H9 (cell line): ENCODE measurements at places on chromosomes 3 and 15. TPM values are rescaled to one million over a fixed set of nuclear protein-coding genes. Genes with fewer than 3 reads are reported as not detected.

DNA sequence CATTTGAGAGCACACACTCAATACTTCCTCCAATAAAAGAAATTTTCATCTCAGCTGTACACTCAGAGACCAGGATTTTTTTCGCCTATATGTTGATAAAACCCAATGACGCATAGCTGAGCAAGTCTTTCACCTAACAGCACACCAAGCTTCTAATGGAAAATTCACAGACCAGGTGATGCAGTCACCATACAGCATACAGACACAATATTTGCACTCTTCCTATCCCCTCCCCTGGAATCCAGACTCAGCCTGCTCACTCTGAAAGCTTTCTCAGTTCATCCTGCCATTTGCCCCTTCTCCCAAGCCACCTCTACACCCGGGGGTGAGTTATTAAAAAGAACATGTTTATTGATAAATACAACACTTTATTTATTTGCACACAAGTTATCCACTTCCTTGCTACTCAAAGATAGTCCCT is 1.7 kb downstream of the TBC1D5 start:
- DNase-seq, result no peak

DNA sequence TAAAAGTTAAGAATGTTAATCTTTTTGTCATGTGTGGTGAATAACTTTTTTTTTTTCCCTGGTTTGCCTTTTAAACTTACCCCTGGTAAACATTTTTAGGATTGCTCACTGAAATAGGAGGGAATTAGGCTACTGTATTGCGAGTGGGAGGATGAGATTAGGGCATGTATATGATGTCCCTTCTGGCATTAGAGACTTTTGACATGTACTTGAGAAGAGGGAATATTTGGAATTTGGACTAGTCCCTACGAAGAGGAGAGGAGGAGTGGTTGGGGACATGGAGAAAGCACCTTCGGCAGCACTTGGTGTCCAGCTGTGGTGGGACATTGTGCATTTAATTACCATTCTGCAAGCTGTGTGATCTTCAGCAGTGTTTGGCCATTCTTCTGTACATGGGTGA is 25.0 kb downstream of the PDE8A start:
- no peak for DNase-seq

DNA sequence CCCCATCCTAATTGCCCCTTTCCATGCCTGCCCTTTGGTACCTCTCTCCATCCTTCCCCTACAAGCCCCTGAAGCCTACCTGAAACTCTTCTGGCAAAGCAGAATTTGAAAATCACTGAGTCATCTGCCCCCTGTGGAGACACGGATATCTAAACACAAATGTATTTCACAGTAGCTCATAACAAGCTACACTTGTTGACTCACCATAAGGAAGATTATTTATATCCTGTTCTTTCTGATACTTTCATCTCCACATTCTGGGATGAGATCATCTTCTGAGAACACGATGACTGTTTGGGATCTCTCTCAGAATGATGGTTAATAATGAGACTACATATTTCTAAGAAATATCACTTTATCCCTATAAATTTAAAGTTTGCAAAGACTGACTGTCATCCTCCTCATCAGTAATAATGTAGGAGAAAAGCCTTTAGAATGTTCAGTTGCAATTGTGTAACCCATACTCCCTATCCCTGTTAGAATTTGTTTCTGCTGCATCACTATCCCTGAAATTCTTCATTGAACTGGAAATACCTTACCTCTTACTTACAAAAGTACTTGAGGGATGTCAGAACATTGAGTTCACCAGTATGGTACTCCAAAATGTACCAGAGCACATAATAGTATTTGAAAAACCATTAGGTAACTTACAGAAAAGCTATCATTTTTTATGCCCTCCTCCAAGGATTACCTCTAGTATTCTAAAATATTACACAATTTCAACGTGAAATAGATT is 116.1 kb upstream of the IL12A start:
- DNase-seq, result no peak

DNA sequence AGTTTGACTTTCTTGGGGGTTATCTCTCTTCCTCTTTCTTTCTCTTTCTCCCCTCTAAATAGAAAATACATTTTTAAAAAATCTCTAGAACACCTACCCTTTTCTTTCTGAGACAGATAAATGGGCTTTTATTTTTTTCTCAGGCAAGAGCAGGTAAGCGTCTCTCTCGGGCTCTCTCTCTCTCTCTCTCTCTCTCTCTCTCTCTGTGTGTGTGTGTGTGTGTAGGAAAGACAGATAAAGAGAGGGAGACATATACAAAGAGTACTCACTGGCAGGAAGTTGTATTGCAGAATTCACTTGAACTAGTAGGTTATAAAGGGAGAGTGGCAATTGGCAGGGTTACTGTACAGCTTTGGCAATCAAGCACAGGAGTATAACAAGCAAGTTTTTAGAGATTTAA is 118.1 kb upstream of the LSAMP start:
- DNase-seq, result no peak

- DNase-seq, result no peak
Measured at GRCh38 chr3:64456674-64457073, 231.1 kb downstream of the ADAMTS9 start.

DNA sequence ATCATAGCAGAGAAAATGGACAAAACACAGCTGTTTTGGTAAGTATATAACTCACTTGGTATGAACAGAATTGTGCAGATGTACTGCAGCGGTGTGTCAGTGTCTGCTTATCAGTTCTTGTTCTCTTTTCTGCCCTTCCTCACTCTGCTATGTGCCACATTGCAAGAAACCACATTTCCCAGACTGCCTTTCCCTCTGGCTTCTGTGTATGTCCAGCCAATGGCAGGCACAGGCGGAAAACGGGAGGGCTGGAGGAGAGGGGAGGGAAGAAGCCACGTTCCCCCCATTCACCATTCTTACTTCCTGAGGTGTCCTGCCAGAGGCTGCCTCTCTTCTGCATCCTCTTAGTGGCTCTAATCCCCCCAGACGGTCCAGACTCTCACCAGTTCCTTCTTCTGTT is 15.4 kb downstream of the HHLA2 start:
- peak; percentile 36 for DNase-seq

The SENP2 gene
- total RNA-seq, result 89.4 and 90.1 TPM in 2 replicates

The HTR3E gene
- not detected in 2 replicates for total RNA-seq

The B3GALNT1 gene
- 13.2 and 14.7 TPM in 2 replicates for total RNA-seq
